Stimulated activated CD8-positive, alpha-beta memory T cell treated with anti-CD3 and anti-CD28 coated beads, Interleukin-2, amount 100 ng/mL, for 48 hours (primary cell): ENCODE measurements at places on chromosomes 1 and 21.

- no peak for DNase-seq
Measured at GRCh38 chr1:93817819-93818569, 61.0 kb downstream of the DNTTIP2 start.

DNA sequence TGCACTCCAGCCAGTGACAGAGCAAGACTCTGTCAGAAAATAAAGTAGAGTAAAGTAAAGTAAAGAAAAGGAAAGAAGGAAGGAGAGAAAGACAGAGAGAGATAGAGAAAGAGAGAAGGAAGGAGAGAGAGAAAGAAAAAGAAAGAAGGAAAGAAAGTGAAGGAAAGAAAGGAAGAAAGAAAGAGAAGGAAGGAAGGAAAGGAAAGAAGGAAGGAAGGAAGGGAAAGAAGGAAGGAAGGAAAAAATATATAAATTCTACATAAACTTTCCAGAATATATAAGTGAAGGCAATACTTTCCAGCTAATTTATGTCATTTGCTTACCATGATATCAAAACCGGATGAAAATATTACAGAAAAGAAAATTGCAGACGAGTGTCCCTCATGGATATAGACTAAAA, 71.7 kb upstream of the GPR52 start:
- no peak for DNase-seq

DNA sequence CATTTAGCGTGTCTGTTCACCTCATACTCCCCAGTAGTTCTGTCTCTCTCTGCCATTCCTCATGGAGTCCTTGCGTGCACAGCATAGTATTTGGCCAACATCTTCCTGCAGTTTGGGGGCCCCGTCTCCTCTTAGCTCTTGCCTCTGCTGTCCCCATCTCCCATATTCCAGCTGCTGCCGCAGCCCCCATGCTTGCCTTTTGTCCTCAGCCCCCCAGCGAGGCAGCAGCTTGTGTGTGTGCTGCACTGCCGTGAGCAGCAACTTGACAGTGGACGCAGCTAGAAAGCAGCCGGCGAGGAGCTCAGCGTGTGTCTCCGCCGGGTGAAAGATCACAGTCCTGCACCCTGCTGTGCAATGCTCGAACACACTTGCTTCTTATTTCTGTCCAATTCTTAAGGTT, 164.2 kb upstream of the COL6A1 start:
- DNase-seq = no peak

GRCh38 chr1:26126321-26127084, 14.9 kb downstream of the PDIK1L start:
- no peak for DNase-seq

DNA sequence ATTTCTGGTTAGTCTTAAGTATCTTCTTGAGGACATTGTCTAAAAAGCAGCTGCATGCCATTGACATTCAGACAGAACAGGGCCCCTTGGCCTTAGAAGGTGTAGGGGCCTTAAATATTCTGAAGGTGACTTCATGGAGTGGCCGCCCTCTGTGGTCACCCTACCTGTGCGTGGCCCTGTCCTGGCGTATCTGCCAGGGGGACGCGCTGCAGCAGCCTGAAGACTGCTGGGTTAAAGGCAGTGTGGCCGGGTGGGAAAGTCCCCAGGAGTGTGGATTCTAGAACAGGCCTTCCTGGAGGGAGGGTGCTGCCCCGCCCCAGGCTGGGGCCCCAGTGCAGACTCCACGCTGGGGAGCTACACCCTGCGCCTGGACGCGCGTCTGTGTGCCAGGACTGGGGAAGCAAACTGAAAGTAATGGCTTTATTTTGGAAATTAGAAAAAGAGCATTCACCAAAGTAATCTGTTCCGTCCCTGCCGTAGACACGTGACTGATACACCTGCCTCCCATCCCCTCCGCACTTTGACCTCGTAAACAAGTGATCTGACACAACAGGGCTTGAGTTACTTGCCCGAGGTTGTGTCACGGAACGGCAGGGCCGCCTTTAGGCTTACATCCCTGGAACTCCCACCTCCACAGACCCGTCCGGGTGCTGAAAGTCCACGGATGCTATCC, 1.8 kb downstream of the AGPAT3 start:
- peak; percentile 42 for DNase-seq

DNA sequence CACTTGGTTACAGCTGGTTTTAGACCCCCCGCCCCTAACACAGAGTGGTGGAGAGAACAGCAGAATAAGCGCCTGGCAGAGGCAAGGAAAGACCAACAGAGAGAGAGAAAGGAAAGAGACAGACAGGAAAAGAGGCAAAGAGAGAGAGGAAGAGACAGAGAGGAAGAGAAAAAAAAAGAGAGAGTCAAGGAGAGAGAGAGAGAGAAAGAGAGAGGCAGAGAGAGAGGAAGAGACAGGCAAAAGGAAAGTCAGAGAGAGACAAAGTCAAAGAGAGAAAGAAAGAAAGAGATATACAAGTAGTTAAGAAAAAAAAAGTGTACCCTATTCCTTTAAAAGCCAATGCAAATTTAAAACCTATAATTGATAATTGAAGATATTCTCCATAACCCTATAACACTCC, 13.0 kb upstream of the NEK2 start:
- DNase-seq = no peak

DNA sequence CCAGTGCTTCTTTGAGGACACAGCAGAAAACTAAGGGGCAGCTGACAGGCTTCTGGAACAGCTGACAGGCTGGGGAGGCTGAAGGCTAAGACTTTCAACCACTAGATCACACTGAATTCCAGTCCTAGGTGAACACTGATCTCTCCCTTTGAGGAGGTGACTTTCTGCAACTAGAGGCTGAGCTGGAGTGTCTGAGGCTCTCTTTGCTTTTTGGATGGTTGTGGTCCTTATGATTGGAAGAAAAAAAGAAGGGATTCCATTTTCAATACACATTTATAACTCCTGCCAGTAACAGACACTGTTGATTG, 1.4 kb downstream of the IL6R start:
- DNase-seq = no peak

DNA sequence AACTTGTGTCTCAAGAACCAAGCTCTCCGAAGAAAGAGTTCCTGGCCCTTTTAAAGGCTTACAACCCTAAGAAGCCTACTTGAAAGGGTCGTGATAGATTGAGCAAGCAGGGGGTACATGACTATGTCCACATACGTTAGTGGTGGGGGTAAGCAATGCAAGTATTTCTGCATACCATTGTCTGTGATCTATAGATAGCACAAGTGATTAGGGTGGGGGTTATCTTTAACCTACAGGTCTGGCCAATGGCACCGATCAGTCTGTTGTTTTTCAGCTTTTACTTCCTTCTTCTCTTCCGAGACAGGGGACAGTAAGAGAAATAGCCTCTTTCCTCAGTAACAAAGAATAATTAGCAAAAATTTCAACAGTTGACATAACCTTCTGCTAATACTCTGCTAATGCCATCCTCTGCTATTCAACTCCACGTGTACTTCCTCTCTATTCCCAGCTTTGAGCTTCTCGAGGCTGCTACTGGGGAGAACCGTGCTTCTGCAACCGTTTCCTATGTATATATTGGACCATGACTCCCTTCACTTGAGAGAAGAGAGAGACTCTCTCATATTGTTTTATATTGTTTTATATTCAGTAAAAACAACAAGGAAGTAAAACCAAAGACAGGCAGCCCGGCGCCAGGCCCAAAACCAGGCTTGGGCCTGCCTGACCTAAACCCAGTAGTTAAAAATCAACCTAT, 727.7 kb upstream of the NCAM2 start:
- DNase-seq = no peak

- DNase-seq = no peak
Measured at GRCh38 chr1:114025609-114026401, 46.5 kb downstream of the OLFML3 start.

- DNase-seq = no peak
Measured at GRCh38 chr1:206014601-206015000, 9.1 kb downstream of the CTSE start.

- DNase-seq = no peak
Measured at GRCh38 chr1:226903819-226904716, 33.7 kb downstream of the PSEN2 start.

GRCh38 chr1:4585216-4585615, 69.2 kb upstream of the AJAP1 start:
- DNase-seq = peak; percentile 49

DNA sequence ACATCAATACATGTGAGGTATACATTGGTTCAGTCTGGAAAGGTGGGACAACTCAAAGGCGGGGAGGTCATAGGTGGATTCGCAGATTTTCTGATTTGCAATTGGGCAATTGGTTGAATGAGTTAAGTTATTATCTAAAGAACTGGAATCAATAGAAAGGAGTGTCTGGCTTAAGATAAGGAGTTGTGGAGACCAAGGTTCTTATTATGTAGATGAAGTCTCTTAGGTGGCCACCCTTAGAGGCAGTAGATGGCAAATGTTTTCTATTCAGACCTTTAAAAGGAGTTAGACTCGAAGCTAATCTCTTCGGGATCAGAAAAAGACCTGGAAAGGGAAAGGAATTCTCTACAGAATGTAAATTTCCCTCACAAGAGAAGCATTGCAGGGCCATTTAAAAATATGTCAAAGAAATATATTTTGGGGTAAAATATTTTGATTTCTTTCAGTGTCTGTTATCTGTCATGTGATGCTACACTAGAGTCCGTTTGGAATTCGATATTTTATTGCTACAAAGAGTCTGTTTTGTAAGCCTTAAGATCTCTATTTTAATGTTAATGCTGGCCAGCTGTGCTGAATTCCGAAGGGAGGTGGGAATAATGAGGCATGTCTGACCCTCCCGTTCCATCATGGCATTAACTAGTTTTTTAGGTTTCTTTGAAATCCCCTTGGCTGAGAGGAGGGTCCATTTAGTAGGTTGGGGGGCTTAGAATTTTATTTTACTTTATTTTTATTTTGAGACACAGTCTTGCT, 265.1 kb downstream of the PTPRU start:
- no peak for DNase-seq

- DNase-seq = no peak
Measured at GRCh38 chr1:230909974-230910754, 41.8 kb upstream of the C1orf198 start.

GRCh38 chr1:152225678-152226077, 1.7 kb upstream of the HRNR start:
- no peak for DNase-seq

DNA sequence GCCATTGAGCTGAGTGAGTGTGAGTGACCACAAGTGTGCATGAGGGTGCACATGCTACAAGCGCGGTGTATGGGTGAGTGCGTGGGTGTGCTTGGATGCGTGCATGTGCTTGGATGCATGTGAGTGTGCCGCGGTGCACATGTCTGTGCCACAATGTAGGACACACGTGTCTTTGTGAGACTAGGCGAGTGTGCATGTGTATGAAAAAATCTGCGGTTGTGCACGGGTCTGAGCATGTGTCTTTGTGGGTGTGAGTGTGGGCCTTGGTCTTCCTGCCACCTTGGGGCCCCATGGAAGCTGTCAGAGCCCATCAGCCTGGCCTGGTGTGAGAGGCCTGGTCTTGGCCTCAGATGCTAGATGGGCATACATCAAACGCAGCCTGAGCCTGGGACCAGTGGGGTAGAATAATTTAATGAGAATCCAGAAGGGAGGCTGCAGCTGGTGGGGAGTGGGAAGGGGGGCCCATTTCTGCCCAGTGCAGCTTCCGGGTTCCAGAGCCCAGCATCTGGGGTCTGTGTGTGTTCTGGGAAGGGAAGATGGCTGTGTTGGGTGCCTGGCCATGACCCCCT, 103.9 kb upstream of the SLC2A1 start:
- no peak for DNase-seq

DNA sequence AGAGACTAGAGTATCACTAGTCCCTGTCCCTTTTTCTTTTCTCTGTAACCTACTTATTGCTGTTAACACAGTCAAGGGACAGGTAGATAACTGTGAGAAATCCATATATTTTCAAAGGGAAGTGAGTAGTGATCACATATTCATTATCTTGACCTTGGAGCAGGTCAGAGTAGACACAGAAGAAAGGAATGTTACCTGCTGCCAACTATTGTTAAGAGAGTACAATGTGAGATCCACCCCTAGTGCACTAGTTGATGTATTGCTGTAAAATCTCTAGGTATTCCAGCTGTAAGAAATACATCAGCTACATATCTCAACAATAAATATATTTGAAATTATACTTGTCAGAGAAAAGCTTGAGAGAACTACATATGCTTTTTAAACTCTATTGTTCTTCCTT, 68.7 kb upstream of the ADGRL2 start:
- DNase-seq = no peak

- DNase-seq = no peak
Measured at GRCh38 chr1:17265162-17265561, 16.3 kb downstream of the PADI3 start.

DNA sequence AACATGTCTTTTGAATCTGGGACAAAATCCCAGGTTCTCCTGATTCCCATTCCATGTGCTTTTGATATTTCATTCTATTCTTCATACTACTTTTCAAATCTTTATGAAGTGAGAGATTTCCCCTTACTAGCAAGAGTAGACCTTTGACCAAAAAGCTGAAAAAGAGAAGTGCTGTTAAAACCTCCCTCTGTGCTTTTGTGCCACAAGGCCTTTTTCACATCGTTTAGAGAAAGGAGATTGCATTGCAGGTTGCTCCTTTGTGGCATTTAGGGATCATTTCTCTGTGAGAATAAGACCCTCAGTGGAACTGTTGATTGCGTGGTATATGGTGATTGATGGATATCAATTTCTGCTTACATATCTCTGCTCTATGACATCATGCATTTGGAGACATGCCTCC, 148.8 kb downstream of the TGFB2 start:
- no peak for DNase-seq

DNA sequence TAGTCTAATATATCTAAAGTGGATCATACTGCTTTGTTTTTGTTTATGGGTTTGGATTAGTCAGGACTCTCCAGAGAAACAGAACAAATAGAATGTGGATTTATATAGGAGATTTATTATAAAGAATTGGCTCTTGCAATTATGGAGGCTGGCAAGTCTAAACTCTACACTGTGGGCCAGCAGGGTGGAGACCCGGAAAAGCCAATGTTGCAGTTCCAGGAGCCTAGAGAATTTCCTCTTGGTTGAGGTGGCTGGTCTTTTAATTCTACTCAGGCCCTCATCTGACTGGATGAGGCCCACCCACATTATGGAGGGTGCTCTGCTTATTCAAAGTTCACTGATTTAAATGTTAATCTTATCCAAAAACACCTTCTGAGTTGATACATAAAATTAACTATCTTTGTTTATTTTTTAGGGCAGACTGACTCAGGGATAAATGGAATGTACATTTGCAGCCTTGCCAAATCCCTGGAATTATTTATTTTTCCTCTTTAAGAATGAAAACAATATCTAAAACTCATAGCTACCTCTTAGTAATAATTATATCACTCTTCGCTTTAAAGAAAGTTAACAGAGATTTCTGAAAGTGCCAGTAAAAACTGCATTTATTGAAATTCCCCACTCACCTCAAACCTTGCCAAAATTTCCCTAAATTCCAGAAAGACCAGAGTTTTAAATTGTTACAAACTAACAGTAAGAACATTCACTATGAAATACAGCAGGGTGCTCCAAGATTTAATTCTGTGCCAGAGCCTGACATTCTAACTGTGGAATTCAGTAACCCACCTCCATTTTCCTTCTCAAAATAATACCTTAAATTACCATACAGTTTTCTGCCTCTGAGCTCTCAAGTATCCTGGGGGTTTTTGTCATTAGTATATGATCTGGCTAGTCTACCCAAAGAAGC, 36.6 kb upstream of the SSX2IP start:
- no peak for DNase-seq
